AG09309 (cell line): ENCODE measurements at places on chromosomes 16 and 17.
A peak's percentile ranks its signal among the peaks of the same experiment; 100 is the strongest.

GRCh38 chr17:9204637-9205329, 183.5 kb downstream of the NTN1 start:
- no peak for DNase-seq

- DNase-seq: no peak
Observed at GRCh38 chr17:40940266-40940665, 2.8 kb upstream of the KRT23 start.

GRCh38 chr16:78686601-78687000, 587.1 kb downstream of the WWOX start:
- DNase-seq: no peak

DNA sequence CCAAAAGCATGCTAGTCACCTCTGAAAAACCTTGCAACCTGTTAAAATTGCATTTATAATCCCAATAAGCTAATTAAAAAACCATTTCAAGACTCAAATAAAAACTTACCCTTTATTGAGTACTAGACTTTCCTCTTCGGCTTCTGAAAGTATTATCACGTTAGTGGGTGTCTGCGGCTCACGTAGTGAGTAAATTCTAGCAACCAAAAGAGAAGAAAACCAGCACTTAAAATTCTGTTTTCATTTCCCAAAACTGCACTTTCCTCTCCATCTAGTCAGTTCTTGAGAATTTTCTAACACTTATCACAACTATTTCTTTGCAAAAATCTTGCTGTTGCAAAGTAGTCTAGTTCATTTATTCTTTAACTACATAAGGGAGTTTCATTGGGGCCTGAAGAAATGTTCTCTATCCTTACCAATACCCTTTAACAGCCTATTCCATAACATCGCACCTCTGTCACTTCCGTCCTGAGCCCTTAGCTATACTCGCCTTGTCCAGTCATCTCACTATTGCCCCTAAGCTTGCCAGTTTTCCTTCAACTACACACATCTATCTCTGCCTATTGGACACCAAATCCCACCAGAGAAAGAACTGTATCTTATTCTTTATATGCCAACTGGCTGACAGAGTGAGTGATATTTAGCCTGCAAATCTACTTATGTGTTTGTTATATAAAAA, 8.7 kb downstream of the NUP88 start:
- no peak for DNase-seq

GRCh38 chr17:3926860-3927627, 10.8 kb upstream of the P2RX1 start:
- no peak for DNase-seq

GRCh38 chr17:29140631-29141513, 39.3 kb downstream of the MYO18A start:
- DNase-seq: no peak

DNA sequence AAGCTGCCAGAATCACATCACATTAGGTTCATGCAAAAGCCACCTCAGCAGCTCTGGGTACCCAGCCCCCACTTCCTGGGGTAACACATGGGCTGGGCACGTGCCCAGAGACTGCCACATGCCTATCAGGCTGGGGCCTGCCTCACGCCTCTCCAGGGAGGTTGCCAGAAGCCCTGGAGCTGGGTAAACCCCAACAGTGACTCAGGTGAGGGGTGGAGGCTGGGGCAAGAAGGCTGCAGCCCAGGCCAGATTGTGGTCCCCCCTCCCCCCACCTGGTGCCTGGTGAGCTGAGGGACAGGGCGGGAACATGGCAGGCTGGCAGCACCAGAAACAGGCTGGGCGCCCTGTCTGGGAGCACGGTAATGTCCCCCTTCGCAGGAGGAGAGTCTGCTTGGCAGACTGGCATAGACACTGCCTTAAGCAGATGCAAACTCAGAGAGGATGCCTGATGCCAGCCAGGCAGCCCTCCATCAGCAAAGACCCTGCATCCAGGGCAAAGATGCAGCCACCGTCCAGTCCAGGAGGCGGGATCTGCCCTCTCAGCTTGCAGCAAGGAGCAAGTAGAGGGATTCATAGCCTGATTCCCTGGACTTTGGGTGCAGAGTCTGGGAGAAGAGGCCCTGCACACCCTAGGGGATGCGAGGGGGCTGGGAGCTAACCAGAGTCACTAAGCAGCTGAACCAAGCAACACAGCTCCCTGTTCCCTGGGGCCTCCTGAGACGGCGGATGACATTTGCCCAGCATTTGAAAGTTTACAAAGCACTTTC, 28.8 kb downstream of the NGFR start:
- no peak for DNase-seq

DNA sequence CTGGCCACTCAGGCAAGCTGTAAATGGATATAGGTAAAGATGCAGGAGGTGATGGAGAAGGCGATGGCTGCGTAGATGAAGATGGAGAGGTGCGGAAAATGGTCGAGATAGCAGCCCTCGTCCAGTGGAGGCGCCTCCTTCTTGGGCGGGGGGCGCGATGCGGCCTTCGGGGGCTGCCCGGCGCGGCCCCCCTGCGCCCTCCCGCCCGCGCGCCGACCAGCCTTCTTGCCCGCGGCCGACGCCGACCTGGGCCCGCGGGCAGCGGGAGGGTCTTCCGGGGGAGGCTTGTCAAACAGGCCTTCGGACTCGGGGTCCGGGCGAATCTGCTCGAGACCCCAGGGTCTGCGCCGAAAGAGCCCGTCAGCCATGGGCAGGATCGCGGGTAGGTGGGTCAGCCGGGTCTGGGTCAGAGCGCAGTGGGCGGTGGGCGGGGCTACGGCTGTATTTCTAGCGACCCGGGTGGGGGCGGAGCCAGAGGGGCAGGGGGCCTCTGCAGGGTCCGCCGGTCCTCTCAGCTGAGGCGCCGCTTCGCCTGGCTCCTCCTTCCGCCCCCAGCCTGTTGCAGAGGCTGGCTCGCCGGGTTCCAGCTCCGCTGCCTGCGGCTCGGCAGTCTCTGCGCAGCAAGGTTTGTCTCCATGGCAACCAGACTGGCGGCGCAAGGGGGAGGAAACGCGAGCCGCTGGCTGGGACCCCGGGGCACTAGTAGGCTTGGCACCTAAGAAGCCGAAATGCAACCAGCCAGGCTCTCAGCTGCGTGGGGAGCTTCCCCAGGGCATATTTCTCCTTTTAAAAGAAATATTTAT, 14.4 kb downstream of the MIS12 start:
- peak; percentile 50 for DNase-seq

GRCh38 chr16:27383556-27384243, 18.3 kb upstream of the IL21R start:
- no peak for DNase-seq

- no peak for DNase-seq
Observed at GRCh38 chr17:64263000-64263766, at the start of gene TEX2. TEX2 (minus strand) TSS chr17:64263260; CDS start chr17:64214217, 49,043 bp downstream.

GRCh38 chr16:16042076-16042475, 92.7 kb downstream of the ABCC1 start:
- peak; percentile 68 for DNase-seq
